AG20443 (cell line): ENCODE measurements at places on chromosomes 3 and 15.
A peak's percentile ranks its signal among the peaks of the same experiment; 100 is the strongest.

DNA sequence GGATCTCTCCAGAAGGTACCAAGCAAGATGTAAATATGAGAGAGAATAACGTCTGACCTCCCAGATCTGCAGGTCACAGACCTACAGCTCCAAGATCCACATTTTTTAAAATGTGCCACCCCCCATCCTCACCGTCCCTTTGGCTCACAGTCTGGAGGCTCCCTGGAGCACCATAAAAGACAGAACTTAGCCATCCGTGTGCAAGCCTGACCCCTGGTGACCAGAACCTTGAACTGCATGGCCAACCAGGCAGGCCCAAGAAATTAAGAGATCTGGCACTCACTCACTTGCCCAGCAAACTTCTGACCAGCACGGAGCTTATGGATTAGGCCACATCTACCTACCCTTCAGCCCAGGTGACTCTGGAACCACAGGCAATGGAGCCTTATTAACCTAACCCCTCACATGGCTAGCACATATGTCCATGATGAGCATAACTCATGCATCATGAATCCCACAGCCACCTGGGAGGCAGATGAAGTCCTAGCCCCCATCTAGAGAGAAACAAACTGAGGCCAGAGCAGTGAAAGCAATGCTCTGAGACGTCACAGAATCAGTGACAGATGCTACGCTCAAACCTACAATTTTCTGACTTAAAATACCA lies 275.3 kb downstream of the UACA start:
- peak; percentile 81 for DNase-seq

- no peak for DNase-seq
Measured at GRCh38 chr3:150760431-150761200, 2.4 kb downstream of the SIAH2 start.

GRCh38 chr3:64365877-64366276 lies 140.6 kb upstream of the PRICKLE2 start:
- no peak for DNase-seq

- DNase-seq = no peak
Measured at GRCh38 chr3:171446301-171446700, 13.9 kb downstream of the TNIK start.

GRCh38 chr3:153180860-153181372 lies 18.9 kb downstream of the RAP2B start:
- no peak for DNase-seq

GRCh38 chr3:45163481-45163880 lies 17.3 kb upstream of the CDCP1 start:
- no peak for DNase-seq

GRCh38 chr15:48175126-48175525 lies 3.0 kb downstream of the MYEF2 start:
- no peak for DNase-seq

DNA sequence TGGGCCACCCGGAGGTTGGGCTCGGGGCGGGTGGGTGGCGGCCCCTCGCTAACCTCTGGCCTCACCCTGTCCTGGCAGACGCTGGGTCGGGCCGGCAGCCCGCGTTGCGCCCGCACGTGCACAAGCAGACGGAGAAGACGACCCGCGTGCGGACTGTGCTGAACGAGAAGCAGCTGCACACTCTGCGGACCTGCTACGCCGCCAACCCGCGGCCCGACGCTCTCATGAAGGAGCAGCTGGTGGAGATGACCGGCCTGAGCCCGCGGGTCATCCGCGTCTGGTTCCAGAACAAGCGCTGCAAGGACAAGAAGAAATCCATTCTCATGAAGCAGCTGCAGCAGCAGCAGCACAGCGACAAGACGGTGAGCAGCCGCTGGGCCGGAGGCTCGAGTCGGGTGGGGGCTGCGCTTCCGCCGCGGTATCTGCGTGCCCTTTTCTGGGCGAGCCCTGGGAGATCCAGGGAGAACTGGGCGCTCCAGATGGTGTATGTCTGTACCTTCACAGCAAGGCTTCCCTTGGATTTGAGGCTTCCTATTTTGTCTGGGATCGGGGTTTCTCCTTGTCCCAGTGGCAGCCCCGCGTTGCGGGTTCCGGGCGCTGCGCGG lies 3.7 kb downstream of the ISL2 start:
- peak; percentile 49 for DNase-seq

DNA sequence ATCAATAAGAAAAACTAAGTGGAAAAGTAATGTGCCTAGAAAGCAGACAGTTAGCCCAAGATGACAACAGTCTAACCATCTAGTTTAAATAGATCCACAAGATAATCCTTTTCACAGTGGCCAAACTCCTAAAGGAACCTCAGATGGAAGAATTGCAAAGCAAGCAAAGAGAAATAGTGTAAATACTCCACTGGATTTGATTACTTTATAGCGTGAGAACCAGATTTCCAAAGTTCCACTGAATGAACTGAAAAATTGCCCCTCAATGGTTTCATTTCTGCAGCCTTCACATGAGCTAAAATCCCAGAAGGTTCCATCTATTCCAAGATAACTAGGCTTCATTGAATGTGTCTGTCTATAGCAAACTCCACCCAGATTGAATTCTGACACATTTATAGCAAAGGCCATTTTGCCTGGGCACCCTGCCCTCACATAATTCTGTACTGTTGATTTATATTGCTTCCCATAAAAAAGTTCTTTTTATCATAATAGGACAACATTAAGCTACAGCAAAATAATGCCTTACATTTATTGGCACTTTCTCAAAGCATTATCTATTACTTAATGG lies 129.7 kb upstream of the THBS1 start:
- no peak for DNase-seq

GRCh38 chr3:130787422-130788068 lies 40.9 kb upstream of the PIK3R4 start:
- no peak for DNase-seq

- DNase-seq = no peak
Measured at GRCh38 chr15:34584330-34584668, 848 bp upstream of the GOLGA8B start.

DNA sequence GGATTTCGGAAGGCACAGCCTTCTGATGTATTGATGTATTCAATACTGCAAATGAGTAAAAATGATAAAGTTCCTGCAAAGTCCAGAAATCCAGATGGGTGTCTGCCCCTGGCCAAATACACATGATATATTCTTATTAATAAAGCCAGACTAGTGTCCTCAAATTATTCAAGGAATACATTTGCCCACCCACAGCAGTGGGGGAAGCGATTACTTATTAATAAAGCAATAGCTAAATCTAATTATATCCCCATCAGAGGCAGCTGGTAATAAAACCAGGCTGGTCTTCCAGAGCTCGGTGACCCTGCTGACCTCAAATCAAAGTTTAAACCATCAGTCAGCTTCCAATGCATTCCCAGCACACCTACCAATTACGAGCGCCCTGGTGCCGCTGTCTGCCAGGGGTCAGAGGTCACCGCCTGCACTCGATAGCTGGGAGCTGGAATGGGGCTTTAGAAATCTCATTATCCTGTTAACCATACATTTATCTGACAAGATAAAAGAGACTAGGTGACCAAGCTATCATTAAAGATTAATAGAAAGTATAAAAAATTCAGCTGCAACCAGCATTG lies 330.3 kb downstream of the UACA start:
- no peak for DNase-seq

DNA sequence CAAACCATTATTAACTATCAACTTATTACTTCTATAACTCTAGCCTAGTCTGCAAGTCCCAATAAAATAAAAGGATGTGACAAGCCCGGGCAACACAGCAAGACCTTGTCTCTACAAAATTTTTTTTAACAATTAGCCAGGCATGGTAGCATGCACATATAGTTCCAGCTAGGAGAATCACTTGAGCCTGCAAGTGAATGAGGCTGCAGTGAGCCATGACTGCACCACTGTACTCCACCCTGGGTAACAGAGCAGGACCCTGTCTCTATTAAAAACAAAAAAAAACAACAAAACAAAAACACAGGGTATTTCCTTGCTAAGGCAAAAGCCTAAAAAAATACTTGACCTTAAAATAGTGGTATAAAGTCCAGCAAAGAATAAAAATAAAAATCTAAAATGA lies 31.4 kb downstream of the ANKRD28 start:
- DNase-seq = no peak

- DNase-seq = no peak
Measured at GRCh38 chr3:11619946-11620652, 23.6 kb downstream of the VGLL4 start.

DNA sequence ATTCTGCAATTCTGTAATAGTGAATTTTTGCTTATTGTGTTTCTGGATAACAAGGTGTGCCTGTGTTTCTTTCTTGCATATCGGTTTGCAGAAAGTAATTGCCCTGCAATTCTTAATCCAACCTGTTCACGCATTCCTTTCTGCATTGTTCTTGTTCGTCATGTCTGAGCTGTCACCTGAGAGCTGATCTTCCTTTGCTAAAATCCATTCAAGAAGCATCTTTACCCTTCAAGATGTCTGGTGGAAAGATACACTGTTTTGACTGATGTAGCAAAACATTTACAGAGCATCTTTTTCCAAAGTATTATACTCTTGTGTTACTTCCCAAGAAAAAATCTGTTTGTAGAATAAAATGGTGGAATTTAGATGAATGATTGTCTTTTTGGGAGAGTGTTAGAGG lies 159.0 kb upstream of the WNT5A start:
- no peak for DNase-seq

- DNase-seq = no peak
Measured at GRCh38 chr3:30408105-30408557, 198.3 kb upstream of the TGFBR2 start.

GRCh38 chr3:122151480-122151879 lies 32.0 kb upstream of the CASR start:
- DNase-seq = no peak

- peak; percentile 47 for DNase-seq
Measured at GRCh38 chr15:55916666-55917409, 76.6 kb downstream of the NEDD4 start.

GRCh38 chr3:8839607-8840325 lies 70.4 kb upstream of the OXTR start:
- DNase-seq = no peak

DNA sequence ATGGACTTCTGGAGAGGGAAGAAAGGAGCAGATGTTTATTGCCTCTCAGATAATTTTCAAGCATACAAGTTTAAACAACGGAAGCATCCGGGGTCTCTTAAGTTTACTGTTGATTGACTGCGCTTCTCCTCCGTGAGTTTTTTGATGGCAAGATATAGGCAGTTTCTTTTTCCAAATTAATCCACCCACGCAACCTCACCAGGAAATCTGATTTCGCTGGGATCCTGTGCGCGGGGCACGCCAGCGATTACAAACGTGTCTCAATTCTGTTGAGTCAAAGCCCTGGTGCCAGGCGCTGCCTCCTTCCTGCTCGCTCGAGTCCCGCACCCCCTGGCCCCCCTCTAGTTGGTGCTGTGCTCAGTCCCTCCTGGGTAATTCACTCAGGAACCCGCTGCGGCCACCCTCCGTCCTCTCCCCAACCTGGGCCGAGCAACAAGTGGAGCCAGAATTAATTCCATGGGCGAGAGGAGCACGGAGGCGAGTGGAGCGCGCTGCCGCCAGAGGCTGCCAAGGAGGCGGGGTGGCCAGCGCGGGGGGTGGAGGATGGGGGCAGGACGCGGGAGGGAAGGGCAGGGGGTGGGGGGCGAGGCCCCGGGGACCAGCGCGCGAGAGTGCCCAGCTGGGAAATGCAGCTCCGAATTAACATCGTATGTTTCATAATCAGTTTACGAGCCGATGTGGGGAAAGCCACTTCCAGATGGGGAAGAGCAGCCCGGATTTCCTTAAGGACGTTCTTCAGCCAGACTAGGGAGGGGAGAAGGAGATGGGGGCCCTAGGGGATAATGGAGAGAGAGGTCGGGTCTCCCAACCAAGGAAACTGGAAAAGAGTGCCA lies 6.0 kb downstream of the WNT5A start:
- DNase-seq = peak; percentile 86

GRCh38 chr15:62464705-62465104 lies 299.6 kb upstream of the C2CD4B start:
- peak; percentile 72 for DNase-seq

- DNase-seq = peak; percentile 87
Measured at GRCh38 chr3:16183601-16184270, 9.3 kb downstream of the GALNT15 start.

DNA sequence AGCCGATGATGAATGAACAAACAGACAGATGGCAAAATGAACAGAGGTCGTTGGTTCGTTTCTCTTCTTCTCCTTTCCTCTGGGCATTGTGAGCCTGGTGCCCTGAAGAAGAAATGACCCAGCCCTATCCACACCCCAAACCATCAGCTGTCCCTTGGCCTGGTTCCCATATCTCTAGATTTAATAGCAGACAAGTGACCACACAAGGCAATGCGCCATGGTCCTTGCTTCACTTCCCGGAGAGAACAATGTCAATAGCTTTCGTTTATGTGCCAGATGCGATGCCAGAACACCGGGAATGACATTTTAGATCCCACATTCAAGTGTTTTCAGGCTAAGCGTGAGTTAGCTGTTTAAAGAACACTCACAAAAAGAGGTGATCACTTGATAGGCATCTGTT lies 17.7 kb downstream of the POC1A start:
- no peak for DNase-seq

GRCh38 chr15:29938361-29939335 lies 116.4 kb upstream of the TJP1 start:
- no peak for DNase-seq

DNA sequence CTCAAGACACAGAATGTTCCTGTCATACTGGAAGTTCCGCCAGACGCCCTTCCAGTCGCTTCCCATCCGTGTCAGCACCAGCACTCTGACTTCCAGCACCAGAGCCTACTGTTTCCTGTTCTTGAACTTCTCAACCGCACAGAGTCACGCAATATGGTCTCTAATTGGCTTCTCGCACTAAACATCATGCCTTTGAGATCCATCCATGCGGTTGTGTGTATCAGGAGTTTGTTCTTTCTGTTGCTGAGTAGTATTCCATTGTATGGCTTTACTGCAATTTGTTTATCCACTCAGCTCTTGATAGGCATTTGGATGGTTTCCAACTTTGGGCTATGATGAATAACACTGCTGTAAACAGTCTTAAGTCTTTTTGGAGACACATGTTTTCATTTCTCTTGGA lies 112.1 kb downstream of the LRRK1 start:
- DNase-seq = no peak

DNA sequence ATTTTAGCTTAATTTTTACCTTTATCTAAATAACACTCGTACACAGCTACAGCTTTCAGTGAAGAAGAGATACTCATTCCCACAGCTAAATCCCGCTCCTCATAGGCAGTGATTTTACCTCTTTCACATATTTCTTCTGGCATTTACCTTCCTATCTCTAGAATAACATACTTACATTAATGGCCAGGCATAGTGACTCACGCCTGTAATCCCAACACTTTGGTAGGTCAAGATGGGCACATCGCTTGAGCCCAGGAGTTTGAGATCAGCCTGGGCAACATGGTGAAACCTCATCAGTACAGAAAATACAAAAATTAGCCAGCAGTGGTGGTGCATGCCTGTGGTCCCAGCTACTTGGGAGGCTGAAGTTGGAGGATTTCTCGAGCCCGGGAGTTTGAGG lies 80.2 kb downstream of the PPARG start:
- no peak for DNase-seq

GRCh38 chr3:106452096-106452495 lies 583.3 kb upstream of the CBLB start:
- DNase-seq = no peak

GRCh38 chr15:70962084-70962483 lies 69.5 kb downstream of the LRRC49 start:
- DNase-seq = no peak

- no peak for DNase-seq
Measured at GRCh38 chr3:184022323-184022722, 4.6 kb upstream of the ABCC5 start.

- peak; percentile 39 for DNase-seq
Measured at GRCh38 chr15:62962101-62962995, 80.2 kb upstream of the TPM1 start.

- DNase-seq = peak; percentile 24
Measured at GRCh38 chr3:56772952-56773938, 28.5 kb downstream of the ARHGEF3 start.

GRCh38 chr3:57011022-57011421 lies 49.4 kb upstream of the SPATA12 start:
- DNase-seq = no peak

- no peak for DNase-seq
Measured at GRCh38 chr3:188000361-188000861, 153.5 kb upstream of the LPP start.
